ENCODE measurements at places on chromosomes 7 and 10. TPM values are rescaled to one million over a fixed set of nuclear protein-coding genes. Genes with fewer than 3 reads are reported as not detected.

The AOAH gene
- total RNA-seq: 0.10 TPM

The C10orf67 gene
- not detected for total RNA-seq

The DPCD gene
- 29.4 TPM for total RNA-seq

The RBM33 gene
- total RNA-seq: 23.5 TPM

The DMBT1 gene
- total RNA-seq: not detected

The PTPRZ1 gene
- total RNA-seq: not detected

The GPR158 gene
- total RNA-seq: not detected

The PRKG1 gene
- total RNA-seq: 2.0 TPM

The NPFFR1 gene
- not detected for total RNA-seq

The ENKUR gene
- total RNA-seq: 0.19 TPM

The GCK gene
- 0.19 TPM for total RNA-seq

The NPC1L1 gene
- not detected for total RNA-seq

The MMD2 gene
- total RNA-seq: not detected

The SGPL1 gene
- 18.8 TPM for total RNA-seq

The FGL2 gene
- under 0.01 TPM for total RNA-seq

The ANKRD61 gene
- not detected for total RNA-seq

The TEX36 gene
- not detected for total RNA-seq

The TECPR1 gene
- 56.8 TPM for total RNA-seq

The XRCC2 gene
- 2.9 TPM for total RNA-seq

The LIPN gene
- not detected for total RNA-seq

The TYW1B gene
- 4.2 TPM for total RNA-seq

The AKR1E2 gene
- 7.2 TPM for total RNA-seq

The PNLIPRP2 gene
- not detected for total RNA-seq

The PAXIP1 gene
- 10.6 TPM for total RNA-seq

The BEND7 gene
- total RNA-seq: 10.1 TPM

The SKIDA1 gene
- 0.67 TPM for total RNA-seq

The SPAG6 gene
- not detected for total RNA-seq

The PPP1R9A gene
- total RNA-seq: 9.5 TPM

The SPDYE2 gene
- total RNA-seq: not detected

The PRRT4 gene
- total RNA-seq: not detected

The LLCFC1 gene
- total RNA-seq: not detected

The CTNNA3 gene
- 0.29 TPM for total RNA-seq

The TMEM229A gene
- not detected for total RNA-seq

The PALD1 gene
- total RNA-seq: 130 TPM

The LRRTM3 gene
- not detected for total RNA-seq

The ATRNL1 gene
- under 0.01 TPM for total RNA-seq

The PHKG1 gene
- 0.33 TPM for total RNA-seq

The PDGFA gene
- 61.3 TPM for total RNA-seq

The DRGX gene
- total RNA-seq: not detected

The KIF11 gene
- 13.7 TPM for total RNA-seq

The ITPRID1 gene
- total RNA-seq: not detected

The TMEM120A gene
- total RNA-seq: 19.7 TPM

The RELN gene
- total RNA-seq: 59.3 TPM

The VENTX gene
- total RNA-seq: not detected

The PVRIG gene
- total RNA-seq: not detected

The COL13A1 gene
- total RNA-seq: 16.7 TPM
